Gastroesophageal sphincter (tissue), 4 donors: ENCODE measurements at places on chromosomes 7 and 10.
A peak's percentile ranks its signal among the peaks of the same experiment; 100 is the strongest.

GRCh38 chr10:75062506-75063299, 48.8 kb upstream of the SAMD8 start:
- ATAC-seq = peak; percentile 48

DNA sequence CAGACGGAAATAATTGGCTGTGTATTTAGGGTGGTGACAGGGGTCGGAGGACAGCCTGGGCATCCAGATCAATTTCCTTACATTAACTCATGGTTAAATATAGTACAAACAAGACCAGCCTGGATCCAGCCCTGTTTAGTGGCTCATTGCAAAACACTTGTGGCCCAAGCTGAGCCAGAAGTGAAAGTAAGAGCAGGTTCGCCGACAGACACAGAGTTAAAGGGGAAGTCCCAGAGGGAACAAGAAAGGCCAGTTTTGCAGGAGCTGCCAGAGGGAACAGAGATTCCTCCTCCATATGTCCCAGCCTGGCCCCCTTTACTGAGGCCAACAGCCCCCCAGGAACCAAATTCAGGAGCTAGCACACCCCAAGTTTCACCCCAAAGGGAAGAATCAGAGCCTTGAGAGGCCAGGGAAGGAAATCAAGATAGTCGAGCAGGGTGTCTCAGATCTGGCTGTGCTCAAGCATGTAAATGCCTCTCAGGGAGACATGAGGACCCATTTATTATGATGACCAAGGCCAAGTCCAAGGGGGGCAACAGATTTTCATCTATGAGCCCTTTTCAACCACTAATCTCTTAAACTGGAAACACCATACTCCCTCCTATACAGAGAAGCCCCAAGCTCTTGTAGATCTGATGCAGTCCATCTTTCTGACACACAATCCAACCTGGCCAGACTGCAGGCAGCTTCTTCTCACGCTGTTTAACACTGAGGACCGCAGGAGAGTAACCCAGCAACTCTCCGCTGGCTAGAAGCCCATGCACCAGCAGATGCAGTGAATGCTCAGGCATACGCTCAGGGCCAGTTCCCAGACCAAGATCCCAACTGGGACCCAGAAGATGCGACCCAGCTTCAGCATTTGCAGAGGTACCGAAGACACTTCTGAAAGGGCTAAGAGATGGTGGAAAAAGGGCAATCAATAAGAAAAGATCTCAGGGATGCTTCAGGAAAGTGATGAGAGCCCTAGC, 15.9 kb upstream of the ADCK2 start:
- peak; percentile 72 for ATAC-seq

DNA sequence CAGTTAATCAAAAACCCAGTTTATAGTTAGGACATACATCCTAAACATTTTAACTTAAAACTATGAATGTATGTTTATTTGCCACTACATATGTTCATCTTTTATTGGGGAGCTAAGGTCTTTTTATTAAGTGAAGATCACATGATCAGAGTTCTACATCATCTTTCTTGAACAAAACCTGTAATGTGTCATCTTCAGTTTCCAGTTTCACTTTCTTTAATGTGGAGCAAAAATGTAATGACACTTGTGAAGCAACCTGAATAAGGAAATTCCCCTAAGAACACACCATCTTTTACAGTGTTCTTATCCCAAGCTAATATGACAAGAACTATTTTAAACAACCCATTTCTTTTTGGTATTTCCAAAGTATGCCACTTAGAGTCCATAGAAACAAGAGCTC, 166.7 kb upstream of the BET1 start:
- ATAC-seq = no peak

DNA sequence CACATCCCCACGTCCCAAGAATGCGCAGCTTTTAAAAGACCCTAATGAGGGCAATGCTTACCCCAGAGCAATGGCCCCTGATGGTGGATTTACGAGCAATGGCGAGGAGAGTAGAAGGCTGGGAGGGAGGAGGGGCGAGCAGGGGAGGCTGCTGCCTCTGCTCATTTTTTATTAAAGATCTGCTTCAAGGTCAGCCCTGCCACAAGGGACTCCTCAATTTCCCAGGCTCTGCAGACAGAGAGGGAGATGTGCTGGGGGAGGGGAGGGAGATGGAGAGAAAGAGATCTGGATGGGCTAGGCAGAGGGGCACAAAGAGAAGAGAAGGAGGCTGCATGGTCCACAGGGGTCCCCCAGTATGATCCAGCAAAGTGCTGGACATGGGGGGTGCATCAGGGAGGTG, 7.8 kb upstream of the SRRM3 start:
- ATAC-seq = no peak

GRCh38 chr10:103855424-103855823, at the start of gene SH3PXD2A:
Gene SH3PXD2A, minus strand, starts transcription at chr10:103855576. Its CDS starts 310 bp downstream, at chr10:103855266.
- peak; percentile 23 for ATAC-seq

GRCh38 chr10:106816318-106817085, 348.0 kb downstream of the SORCS1 start:
- no peak for ATAC-seq
